Kidney glomerular epithelial cell (primary cell): ENCODE measurements at places on chromosomes 2 and 18.

- no peak for DNase-seq
These were observed 98.5 kb downstream of the NUP35 start for GRCh38 chr2:183222751-183223150.

DNA sequence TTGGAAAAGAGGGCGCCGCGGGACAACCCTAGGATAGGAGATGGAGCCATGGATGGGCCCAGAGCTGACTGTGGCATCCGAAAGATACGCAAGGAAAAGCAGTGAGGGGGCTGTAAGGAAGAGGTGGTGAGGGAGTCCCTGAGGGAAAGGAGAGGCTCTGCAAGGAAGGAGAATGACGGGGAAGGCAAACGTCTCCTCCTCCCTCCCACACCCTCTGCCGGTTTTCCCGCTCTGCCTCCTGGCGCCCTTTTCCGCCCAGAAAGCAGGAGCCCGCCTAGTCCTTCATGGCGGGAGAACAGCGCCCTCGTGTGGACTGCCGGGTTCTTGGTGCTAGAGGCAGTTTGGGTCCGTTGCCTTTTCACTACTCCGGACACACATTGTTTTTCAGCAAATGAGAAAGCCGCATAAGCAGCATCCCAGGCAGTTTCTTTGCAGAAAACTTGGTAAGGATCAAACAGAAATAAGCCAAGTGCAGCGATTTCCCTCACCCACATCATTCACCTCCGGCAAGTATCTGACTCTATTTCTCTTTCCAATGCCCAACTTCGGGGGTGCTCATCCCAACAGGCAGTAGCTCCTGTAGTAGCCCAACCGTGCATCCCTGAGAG lies 200.4 kb downstream of the INO80D start:
- DNase-seq: peak; percentile 67

- DNase-seq: no peak
These were observed 227.5 kb downstream of the C1D start for GRCh38 chr2:67835266-67835665.

- no peak for DNase-seq
These were observed 26.9 kb downstream of the DNAH7 start for GRCh38 chr2:196041786-196042185.

DNA sequence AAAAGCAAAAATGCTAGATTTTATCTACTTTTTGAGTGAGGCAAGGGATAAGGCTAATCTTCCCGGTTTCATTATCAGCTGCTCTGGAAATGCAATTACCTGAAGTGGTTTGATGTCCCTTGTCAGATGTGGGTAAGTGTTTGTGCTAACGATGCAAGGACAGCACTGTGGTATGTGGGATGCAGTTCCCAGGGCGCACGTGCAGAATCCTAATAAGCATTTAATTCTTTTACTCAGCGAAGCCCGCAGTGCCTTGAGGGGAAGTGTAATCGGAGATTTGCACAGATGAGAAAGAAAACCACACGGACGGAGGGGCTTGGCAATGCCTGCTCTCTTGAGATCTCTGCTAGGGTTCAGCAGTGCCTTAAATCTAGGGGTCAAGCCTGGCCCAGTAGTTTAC lies 108.5 kb upstream of the LYPD6 start:
- no peak for DNase-seq

- DNase-seq: peak; percentile 39
These were observed 40.1 kb downstream of the RTN4 start for GRCh38 chr2:55010149-55010591.

- no peak for DNase-seq
These were observed 6.2 kb upstream of the EFR3B start for GRCh38 chr2:25035537-25036220.
